Stimulated activated CD8-positive, alpha-beta memory T cell treated with anti-CD3 and anti-CD28 coated beads, Interleukin-2, amount 100 ng/mL, for 48 hours (primary cell): ENCODE measurements at places on chromosomes 1 and 21.

- DNase-seq = no peak
These were observed 15.8 kb upstream of the CDCA8 start for GRCh38 chr1:37676281-37677142.

- DNase-seq = no peak
These were observed 107.4 kb downstream of the LEPR start for GRCh38 chr1:65527707-65528503.

- DNase-seq = no peak
These were observed 29.6 kb downstream of the RGL1 start for GRCh38 chr1:183834568-183834967.

DNA sequence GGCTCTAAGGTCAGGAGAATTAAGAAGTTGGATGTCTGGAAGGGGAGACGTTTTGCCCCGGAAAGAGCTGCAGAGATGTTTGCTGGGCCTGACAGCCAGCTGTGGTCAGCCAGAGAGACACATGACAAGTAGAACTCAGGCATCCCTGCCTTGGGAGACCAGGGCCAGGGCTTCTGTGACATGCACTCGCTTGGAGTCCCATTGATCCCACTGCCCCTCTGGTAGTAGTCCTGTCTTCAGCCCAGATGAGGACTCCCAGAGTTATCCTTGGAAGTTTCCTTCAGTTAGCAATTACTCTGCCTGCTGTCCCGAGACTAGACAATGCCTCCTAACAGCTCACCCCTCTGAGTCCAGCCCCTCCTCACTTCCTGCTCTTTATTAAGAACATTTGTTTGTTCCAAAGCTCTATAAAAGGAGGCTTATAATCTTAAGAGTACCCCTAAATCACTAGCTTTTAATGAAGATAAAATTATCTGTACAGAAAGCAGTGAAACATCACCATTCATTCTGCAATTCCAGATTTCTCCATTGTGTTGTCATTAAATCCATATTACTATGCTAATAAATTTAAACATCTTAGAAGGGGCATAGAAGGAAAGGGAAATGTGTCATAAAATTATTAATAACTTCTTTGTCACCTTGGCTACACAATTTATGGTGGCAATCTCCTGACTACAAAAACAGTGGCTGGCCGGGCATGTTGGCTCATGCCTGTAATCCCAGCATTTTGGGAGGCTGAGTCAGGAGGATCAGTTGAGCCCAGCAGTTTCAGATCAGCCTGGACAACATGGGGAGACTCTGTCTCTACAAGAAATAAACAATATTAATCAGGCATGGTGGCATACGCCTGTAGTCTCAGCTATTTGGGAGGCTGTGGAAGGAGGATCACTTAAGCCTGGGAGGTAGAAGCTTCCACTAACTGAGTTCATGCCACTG, 94.2 kb downstream of the KCNK1 start:
- DNase-seq = no peak

- no peak for DNase-seq
These were observed 44.4 kb upstream of the KIRREL1 start for GRCh38 chr1:157949074-157949354.

DNA sequence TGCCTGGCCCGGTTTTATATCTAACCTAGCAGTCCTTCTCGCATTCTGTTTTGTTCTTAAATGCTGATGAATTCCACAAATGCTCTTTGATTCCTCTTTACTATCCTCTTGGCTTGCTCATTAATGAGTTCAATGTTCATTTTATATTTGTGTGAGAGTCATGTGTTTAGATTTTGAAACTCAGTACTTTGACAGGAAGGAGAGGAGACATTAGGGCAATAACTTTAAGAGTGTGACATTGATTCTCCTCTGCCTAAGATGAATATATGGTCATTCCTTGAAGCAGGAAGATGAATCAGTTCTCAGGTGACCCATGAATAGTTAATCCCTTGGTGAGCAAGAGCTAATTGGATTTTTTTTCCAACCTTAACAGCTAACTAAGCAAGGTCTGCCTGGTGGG, 84.1 kb downstream of the MRPS6 start:
- no peak for DNase-seq
